ENCODE measurements at places on chromosomes 5 and 9.

DNA sequence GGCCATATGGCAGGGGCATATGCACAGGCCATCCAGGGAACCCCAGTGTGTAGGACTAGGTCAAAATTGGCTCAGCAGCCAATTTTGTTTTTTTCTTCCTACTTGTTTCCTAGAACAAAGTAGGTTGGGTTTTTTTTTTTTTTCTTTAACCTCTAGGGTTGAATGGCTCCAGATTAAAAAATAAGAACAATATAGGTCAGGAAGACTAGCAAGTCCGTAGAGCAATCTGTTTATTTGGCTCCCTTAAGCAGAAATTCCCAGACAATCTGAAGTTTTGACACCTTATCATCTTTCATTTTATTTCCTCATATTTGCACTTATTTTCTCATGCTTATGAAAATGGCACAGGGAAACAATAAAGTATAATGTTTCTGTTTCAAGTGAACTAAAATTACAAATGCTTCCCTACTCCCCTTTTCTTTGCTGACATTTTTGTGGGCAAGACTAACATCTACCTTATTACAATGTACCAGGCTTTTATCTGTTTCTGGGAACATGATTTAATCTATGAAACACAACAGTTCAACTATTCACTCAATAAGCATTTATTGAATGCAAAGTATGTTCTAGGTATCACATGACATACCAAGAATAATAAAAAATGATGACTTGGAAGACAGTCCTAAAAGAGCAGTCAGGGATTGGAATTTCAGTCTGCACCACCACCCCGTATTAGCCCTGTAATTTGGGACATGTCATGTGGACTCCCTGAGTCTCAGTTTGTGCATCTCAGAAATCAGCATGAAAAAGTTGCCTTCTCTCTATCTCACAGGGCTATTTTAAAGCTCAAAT, 30.5 kb downstream of the TLR4 start:
- DNase-seq: no peak

GRCh38 chr5:116771466-116772151, 197.0 kb upstream of the SEMA6A start:
- DNase-seq: no peak

DNA sequence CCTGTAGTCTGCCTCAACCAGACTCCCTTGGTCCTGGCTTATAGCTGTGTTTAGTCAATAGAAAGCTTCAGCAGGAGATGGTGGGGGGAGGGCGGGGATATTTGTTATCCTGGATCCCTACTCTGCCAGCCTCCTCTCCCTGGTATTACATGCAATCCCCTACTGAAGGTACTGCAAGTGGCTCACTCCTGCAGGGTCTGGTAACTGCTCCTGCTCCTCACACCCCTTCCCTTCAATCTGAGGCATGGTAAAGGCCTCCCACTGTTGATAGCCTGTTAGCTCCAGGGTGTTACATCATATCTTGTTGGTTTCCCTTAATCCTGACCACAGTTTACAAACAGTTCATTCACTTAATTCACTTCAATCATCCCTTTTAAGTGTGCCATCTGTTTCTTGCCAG, 137.5 kb downstream of the AP3B1 start:
- DNase-seq: no peak

- DNase-seq: no peak
Observed at GRCh38 chr5:111703662-111704061, 53.3 kb downstream of the NREP start.

GRCh38 chr5:146796911-146797310, 81.6 kb downstream of the PPP2R2B start:
- DNase-seq: no peak

- DNase-seq: peak; percentile 95
Observed at GRCh38 chr5:14767735-14768507, 103.4 kb downstream of the OTULIN start.

- no peak for DNase-seq
Observed at GRCh38 chr9:14560194-14560593, 133.0 kb downstream of the ZDHHC21 start.

DNA sequence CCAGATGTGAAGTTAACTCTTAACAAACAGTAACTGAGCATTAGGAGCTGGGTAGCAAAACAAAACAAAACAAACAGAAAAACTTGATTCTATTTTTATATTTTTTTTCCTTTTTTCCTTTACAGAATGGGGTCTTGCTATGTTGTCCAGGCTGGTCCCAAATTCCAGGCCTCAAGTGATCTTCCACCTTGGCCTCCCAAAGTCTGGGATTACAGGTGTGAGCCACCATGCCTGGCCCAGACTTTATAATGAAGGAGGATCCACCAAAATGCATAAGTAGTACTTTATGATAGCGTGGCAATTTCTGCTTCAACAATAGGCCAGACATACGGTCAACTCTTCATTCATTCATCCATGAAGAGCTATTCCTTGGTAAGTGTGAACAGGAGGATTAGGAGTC, 5.9 kb upstream of the IQGAP2 start:
- no peak for DNase-seq

DNA sequence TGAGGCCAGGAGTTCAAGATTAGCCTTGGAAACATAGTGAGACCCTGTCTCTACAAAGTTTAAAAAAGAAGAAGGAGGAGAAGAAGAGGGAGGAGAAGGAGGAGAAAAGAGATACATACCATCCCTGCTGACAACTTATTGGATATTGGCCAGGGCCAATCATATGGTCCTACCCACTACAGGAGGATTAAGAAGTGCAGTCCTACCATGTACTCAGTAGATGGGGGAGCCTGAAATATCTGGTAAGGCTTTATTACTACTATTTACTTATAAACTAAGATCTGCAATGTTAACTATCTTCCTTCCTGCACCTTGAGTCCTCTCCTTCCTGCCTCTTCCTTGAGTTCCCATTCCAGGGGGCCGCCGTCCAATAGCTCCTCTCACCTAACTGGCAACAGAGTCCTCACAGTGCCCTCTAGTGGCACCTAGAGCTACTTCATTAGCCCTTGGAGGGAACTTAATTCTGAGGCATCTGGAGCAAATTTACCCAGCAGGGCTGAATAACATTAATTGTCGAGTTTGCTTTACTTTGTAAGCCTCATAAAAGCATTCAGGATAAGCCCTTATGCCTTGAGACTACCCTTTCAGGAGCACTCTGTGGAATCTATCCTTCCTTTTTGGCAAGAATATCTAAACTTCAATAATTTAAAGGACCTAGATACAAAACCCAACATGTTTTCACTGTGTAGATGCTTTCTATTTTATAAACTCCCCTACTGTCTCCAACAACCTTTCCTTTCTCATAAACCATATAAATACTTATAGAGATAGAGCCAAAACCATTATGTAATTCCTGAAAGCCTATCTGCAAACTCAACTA, 39.1 kb upstream of the RANBP6 start:
- no peak for DNase-seq

- DNase-seq: no peak
Observed at GRCh38 chr5:58135571-58136335, 324.1 kb downstream of the PLK2 start.

- no peak for DNase-seq
Observed at GRCh38 chr5:123665822-123666371, 153.9 kb downstream of the CSNK1G3 start.
